Coronary artery (tissue), 2 donors: ENCODE measurements at places on chromosomes 3 and 15.

DNA sequence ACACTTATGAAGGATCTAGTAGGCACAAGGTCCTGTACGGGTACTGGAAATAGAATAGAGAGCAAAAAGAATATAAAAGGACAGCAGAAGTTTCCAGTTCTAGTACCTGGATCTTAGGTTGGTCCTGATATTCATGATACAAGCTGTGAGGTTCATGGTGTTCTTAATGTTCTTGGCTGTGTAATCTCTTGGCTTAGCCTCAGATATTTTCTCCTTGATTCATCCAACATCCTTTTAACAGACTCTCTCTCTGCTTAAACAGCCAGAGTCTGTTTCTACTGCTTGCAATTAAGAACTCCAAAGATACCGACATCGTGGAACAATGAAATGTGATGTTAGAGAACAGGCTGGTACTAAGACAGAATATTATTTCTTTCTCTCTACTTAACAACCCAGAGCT lies 49.9 kb downstream of the CNTN3 start:
- DNase-seq, result no peak

GRCh38 chr3:57298041-57298440 lies 5.6 kb upstream of the ASB14 start:
- DNase-seq, result no peak

DNA sequence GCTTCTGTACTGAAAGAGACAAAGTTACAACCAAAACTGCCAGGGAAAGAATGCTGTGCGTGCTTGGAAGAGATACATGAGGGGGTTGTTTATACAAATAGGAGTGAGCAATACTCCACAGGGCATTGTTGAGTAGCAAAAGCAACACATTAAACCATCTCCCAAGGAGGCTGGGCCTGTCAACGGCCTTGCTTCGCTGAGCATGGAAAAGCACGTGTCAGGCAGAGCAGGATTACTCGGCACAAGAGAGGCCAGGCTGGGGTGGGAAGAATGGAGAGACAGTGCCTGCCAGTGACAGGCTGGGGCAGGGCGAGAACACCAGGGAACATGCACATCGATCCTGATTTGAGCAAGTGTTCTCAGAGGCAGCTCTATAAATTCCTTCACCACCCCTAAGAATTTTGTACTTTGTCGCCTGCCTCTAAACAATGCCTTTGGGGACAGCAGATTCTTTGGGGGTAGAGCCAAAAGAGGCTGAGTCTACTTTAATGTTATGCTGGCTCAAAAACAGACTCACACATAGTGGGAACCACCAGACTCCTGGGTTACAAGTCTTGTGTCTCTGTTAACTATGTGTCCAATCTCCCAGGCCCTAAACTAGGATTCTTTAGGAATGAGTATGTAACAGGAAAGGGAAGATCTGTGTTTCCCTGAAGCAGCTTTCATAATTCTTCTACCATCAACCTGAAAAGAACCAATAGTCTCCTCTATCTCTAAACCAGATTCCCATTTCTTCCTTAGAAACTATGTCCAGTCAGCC lies 67.2 kb downstream of the LIPC start:
- DNase-seq, result no peak

DNA sequence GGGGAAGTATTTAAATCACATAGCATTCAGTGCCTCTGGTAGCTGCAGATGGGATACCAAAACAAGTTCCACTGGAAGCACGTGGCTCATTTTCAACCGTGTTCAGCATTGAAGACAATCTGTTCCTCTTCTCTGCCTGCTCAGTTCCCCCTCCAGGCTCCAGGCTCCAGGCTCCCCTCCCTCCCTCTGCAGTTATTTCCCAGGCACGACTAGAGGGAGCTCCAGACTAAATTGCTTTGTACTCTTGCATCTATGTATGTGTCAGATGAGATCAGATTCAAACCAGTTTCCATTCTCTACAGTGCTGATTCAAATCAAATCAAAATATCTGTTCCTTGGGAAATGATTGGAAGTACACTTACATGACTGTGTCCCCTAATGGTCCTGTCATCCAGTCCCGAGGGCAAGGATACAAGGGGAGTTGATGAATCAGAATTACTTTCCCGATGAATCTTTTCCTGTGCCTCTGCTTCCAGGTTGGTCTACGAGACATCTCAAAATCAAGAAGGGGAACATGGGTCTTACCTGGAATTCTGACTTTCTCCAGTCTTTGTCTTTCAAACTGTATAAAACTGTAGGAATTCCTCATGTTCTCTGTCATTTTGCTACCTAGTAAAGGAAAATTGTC lies 600.5 kb downstream of the EDEM1 start:
- DNase-seq, result no peak

- no peak for DNase-seq
These were observed 81.4 kb downstream of the TOP2B start for GRCh38 chr3:25583343-25583742.

GRCh38 chr3:106813742-106814141 lies 563.5 kb upstream of the CCDC54 start:
- DNase-seq, result no peak

GRCh38 chr15:34282384-34282783 lies 55.2 kb downstream of the SLC12A6 start:
- DNase-seq, result no peak

- no peak for DNase-seq
These were observed 5.4 kb downstream of the PGPEP1L start for GRCh38 chr15:99002226-99002625.

DNA sequence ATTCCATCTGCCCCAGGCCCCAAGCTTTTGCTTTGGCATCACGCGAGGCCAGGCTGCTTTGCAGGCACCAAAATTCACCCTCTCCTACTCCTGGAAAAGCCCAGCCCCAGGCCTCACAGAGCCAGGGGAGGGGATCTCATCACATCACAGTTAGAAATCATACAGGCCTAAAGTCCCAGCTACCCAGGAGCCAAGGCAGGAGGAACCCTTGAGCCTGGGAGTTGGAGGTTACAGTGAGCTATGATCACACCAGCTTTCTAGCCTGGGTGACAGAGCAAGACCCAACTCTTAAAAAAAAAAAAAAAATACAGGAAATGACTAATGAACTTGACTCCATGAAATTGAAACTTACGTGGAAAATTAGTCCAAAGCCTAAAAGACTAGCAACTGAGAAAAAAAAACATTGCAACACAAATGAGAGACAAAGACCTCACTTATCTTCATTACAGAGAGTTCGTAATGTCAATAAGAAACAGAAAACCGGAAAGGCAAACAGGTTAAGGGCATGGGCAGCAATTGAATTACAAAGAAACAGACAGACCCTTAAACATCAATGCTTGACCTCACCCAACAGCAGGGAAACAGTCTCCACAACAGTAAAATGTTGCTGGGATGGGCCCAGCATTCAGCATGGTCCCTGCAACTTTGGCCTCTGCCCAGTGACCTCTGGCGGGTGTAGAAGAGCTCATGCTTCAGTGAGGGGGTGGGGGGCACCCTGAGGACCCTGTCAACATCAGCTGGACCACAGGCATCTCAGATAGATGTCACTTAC lies 151.5 kb downstream of the LRRK1 start:
- no peak for DNase-seq

DNA sequence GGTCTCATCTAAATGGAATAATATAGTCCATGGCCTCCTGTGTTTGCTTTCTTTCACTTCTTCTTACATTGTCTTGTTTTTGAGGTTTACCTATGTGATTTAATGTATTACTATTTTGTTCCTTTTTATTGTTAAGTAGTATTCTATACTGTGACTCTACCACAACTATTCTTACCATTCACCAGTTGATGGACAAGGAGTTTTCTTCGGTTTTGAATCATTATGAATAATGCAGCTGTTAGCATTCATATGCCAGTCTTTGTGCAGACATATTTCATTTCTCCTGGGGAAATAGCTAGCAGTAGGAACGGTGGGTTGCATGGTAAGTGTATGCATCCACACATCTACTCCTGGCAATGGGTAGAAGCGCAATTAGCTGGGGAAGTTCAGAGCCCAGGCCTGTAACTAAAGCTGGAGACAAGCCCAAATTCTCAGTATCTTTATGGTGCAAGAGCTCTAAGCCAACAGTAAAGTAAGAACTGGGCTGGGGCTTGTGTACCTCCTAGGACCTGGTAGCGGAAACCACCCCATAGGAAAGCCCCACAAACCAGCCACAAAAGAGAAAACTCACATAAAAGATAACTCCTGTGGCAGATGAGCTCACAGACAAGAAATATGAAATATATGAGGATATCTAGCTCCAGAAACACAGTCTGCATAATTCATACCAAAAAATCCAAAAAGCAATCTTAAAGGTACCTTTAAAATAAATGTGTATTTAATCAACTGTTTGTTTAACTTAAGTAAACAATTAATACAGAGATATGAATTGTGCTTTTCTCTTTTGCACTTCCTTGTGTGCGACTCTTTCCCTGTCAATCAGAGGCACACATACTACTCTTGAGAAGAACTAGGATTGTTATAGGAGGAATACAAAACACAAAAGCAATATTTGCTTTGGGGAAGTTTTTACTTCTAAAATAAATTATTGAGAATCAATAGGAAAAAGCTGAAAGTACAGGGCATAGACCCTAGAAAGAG lies 2.7 kb upstream of the CSTA start:
- DNase-seq, result no peak

- DNase-seq, result no peak
These were observed 45.1 kb downstream of the NOX5 start for GRCh38 chr15:69059557-69059943.

- no peak for DNase-seq
These were observed 52.6 kb downstream of the NSUN3 start for GRCh38 chr3:94115482-94115881.

- no peak for DNase-seq
These were observed 36.0 kb downstream of the MORC1 start for GRCh38 chr3:109081746-109082510.

DNA sequence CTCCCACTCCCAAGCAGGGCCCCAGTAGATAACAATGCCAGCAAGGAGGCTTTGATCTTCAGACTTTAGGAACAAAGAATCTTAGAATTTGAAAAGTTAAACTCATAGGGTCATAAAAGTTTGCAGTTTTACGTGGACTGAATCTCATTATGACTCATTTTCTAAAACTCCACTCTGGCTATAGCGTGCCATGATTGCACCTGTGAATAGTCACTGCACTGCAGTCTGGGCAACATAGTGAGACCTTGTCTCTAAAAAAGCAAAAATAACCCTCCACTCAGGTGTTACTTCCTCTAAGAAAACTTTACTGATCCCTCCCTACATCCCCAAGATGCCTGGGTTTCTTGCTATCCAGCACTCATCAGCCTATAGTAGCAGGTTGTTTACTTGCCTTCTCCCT lies 104.5 kb downstream of the IL20RB start:
- no peak for DNase-seq

GRCh38 chr3:114401346-114401745 lies 107.5 kb downstream of the TIGIT start:
- no peak for DNase-seq

DNA sequence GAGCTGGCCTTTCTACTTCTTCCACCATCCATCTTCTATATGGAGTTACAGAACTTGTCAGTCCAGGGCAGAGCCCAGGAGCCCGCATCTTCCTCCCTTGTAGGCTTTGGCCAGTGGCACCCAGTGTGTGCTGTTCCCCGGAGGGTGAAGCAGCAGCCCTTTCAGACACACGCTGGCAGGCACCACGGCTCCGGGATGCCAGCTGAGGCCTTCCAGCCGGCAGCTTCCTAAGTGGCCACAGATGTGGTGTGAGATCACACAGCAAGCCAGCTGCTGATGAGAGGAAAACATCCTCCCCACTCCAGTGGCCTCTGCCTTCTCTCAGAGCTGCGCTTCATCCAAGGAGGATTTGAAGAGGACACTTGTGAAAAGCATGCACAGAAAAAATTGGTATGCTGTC lies 24.1 kb downstream of the CRABP1 start:
- no peak for DNase-seq

- DNase-seq, result no peak
These were observed 16.4 kb downstream of the FBXO22 start for GRCh38 chr15:75920079-75920478.

GRCh38 chr3:161203485-161204098 lies 17.5 kb upstream of the NMD3 start:
- DNase-seq, result no peak

DNA sequence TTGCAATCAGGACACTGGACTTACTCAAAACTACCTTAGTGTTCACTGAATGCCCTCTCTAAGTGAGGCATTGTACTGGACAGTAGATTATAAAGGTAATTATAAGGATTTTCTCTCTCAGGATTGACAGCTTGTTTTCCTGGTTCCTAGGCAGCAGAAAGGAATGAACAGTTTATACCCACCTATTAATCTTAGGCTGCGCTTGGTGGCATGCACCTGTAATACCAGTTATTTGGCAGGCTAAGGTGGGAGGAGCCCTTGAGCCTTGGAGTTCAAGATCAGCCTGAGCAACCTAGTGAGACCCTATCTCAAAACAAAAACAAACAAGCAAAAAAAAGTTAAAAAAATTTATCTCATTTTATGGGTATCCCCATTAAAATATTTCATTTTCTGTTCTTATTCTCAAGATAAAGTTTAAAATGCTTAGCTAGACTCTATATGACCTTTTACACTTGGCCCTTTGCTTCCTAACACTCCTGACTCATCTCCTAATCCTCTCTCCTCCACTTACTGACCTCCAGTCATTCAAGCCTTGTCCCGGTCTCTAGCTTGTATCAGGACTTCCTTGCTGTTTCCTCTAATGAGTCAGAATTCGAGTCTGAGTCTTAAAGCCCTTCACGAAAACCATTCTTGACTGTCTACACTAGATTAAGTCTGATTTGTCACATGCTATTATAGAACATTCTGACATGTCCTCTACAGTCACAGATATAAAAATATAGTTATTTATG lies 348.6 kb downstream of the NLGN1 start:
- no peak for DNase-seq

GRCh38 chr3:23575697-23576096 lies 230.1 kb upstream of the UBE2E1 start:
- no peak for DNase-seq

DNA sequence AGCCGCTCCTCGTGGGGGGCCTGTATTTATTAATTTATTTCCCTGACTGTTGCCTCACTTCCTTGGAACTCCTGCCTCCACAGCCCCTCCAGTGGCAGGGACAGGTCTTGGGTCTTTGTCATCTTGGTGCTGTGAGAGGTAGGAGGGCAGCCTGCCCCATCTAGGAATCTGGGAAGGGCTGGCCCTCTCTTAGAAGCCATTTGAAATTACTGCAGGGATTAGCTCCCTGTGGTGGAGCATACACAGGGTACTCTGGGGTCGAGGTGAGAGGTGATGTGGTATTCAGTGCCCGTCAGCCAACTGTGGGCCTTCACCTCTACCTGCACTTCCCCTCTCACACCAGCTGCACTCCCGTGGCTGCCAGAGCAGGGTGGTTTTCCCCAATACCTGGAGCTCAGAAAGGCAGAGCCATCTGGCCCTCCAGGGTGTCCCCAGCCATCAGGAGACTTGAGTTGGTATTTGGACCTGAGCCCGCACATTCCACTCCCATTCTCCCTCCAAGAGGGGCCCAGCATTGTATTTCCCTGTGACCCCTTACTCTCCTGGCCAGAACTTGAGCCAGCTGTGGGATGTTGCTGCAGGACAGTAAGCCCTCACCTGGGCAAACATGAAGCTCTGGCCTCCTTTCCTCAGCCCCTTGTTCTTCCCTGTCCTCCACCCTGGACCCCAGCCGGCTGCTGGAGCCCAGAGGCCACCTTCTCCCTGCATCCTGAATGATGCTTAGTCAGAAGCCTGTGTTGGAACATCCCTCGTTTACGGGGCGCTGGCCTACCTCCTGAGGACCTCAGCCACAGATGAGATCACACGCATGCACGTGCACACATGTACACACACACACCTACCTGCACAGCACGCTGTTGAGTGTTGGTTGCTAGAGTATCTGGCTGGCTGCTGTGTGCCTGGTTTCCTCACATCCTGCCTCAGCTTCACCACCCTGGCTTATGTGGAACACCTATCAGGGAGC lies 2.0 kb upstream of the JMJD7 start:
- no peak for DNase-seq

- DNase-seq, result no peak
These were observed 4.9 kb upstream of the PLXND1 start for GRCh38 chr3:129611446-129611800.
